ENCODE measurements at places on chromosomes 4 and X.

- DNase-seq = no peak
Observed at GRCh38 chr4:164779811-164780216, 25.9 kb downstream of the SMIM31 start.

- DNase-seq = no peak
Observed at GRCh38 chr4:151013944-151014343, 1.1 kb downstream of the LRBA start.

DNA sequence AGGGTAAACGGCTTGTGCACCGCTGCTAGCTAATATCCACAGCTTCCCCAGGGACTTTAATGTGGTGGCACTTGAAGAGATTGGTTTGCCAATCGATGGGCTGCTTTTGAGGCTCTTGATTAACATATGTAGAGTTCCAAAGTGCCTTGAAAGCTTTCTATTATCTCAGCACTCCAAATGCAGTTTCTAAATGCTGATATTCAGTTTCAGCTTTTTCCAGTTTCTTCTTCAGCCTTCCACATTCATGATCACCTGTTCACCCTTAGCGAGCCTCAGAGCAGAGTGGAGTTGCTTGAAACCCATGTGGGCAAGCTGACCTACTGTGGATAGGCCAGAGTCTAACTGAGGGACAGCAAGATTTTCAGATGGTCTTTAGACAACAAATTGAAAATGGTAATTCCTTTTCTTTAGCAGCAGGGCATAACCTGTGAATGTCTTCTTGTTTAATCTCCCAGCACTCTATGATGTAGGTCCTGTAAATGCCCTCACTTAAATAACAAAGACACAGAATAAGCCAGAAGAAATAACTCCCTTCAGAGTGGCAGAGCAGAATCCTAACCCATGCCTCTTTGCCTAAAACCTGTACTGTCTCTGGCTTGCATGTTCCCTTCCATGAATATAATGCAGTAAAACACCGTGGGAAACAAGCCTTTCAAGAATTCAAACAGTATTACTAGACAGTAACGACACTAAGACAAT, 99.8 kb downstream of the TSPAN5 start:
- DNase-seq = no peak

DNA sequence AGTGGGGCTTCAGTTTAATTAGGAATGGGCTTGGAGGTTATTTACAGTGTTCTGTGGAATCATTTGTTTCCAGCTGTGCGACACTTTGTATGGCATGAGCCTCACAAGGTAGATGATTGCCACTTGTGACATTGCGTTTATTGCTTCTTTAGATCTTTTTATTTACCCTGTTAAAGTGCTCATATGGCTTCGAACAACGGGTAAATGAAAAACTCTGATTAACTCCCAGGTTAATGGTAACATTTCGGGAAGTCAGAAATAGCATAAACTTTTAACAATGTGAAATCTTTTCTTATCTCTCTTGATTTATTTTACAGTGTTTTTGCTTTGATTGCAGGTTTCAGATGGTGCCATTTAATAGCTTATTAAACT, 494.3 kb downstream of the IDS start:
- DNase-seq = no peak

DNA sequence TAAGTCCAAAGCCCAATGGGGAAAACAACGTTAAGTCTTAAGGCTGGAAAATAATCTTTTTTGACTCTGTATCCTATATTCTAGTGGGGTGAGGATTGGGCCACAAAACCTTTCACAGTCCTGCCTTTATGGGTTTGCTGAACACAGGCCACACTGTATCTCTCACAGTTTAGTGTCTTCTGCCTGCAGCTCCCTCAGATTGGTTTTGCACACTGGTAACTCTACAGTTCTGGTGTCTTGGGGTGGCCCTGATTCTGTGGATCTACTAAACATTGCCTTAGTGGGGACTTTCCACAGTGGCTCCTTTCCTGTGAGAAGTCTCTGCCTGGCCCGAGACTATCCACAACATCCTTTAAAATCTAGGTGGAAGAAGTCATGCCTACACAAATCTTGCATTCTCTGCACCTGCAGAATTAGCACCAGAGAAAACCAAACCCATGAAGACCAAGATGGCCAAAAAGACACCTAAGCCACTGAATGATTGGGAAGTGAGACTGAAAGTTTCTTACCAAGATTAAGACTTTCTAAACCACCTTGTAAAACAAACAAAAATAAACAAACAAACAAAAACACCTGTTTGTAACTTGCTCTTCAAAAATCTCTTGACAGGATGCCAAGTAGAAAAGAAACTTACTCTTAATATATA, 150.4 kb upstream of the PCDH10 start:
- no peak for DNase-seq

- DNase-seq = no peak
Observed at GRCh38 chrX:24498181-24498580, 33.1 kb downstream of the PDK3 start.

- no peak for DNase-seq
Observed at GRCh38 chr4:153521999-153522801, 56.0 kb downstream of the TMEM131L start.

DNA sequence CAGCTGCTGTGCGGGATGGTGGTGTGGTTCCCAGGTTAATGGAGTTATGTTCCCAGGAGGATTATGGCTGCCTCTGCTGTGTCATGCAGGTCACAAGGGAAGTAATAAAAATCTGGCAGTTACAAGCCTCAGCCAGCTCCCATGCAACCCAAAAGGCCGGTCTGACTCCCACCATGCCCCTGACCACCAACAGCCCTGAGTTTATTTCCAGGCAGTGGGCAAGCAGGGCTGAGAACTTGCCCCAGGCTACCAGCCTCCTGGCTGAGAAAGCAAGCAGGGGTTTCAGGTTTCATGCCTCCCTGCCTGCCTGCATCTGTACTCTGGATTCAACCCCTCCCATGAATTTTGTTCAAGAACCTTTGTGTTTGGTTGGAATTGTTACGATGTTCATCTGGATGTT, 732.7 kb upstream of the POU3F4 start:
- no peak for DNase-seq

- DNase-seq = no peak
Observed at GRCh38 chrX:119497185-119497584, 28.9 kb downstream of the SLC25A5 start.

DNA sequence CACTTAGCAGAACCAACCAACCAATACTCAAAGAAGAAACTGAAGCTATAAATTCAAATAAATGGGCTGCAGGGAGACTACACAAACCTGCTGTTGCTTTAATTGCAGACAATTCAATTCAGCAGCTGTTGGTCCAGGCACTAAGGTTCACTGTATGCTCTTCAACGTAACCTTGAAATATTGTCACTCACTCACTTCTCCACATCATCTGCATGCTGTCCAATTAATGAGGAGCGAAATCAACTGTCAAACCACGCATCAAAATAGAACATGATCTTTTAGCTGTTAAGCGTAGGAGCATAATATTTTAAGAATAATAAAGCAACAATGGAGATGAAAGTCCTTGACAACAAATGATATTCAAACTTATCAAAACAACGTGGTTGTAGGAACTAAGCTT, 17.0 kb downstream of the ENOX2 start:
- no peak for DNase-seq

DNA sequence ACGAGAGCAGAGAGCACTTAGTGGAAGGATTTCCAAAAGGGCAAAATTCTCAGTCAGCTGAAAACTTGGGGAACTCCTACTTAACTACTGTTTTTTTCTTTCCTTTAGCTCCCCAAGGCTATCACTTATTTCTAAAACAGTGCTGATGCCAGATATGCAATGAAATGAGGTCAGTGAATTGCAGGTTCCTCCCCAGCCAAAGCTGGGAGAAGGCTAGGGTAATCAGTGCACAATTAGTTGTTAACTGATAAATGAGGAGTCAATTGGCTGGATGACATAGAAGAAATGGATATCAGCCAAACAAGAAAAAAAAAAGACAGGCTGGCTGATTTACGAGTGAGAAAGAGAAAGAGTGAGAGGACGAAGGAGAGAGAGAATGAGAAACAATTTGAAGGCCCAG, 195.6 kb downstream of the GPC3 start:
- DNase-seq = no peak

- DNase-seq = no peak
Observed at GRCh38 chr4:114037988-114038387, 58.5 kb upstream of the ARSJ start.

- DNase-seq = no peak
Observed at GRCh38 chr4:3465698-3466671, 2.9 kb downstream of the DOK7 start.

DNA sequence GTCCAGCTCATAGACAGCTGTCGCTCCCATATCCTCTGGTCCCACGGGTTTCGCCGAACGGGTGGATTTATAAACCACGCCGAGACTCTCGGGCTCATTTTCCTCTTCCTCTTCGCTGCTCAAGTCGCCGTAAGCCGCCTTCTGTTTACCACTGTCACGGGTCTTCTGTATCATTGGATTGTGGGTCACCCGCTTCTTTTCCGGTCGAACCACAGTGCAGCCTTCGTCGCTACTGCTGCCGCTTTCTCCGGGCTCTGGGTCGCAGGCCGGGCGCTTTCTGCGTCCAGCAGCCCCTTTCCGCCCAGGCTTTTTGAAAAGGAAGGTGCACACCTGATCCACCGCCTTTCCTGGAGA, 311 bp downstream of the RNF113A start:
- no peak for DNase-seq

- DNase-seq = no peak
Observed at GRCh38 chrX:39809331-39809730, 288.4 kb downstream of the BCOR start.

- no peak for DNase-seq
Observed at GRCh38 chrX:47593522-47593921, 11.3 kb downstream of the TIMP1 start.

GRCh38 chr4:41154814-41155177, 59.5 kb downstream of the APBB2 start:
- no peak for DNase-seq

GRCh38 chr4:175308236-175308635, 390.1 kb downstream of the ADAM29 start:
- DNase-seq = no peak

GRCh38 chr4:8108991-8109390, 49.6 kb downstream of the ABLIM2 start:
- DNase-seq = no peak

All from vagina (tissue), 2 donors.